ENCODE measurements at places on chromosomes 7 and 10.

GRCh38 chr10:86944471-86944870, 12.9 kb downstream of the MMRN2 start:
- DNase-seq: no peak

- DNase-seq: no peak
Measured at GRCh38 chr7:140196361-140197217, 19.8 kb upstream of the KDM7A start.

GRCh38 chr10:108583877-108584276, 1339.4 kb downstream of the XPNPEP1 start:
- no peak for DNase-seq

DNA sequence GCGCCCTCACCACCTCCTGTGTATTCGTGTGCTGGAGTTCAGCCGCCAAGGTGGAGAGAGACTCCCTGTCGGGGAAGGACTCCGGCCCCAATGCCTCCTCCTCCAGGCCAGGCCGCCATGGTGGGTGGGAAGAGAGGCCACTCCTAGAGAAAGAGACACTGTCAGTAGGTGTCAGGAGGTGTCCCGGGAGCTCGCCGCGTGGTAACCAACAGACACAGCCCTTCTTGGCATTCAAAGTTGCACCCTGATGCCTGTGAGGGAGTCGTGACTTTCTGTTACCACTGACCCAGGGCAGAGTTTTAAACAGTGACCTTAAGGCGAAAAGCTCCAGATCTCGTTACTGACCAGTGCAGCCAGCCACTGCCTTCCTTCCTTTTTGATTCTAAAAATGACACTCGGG, 155.2 kb downstream of the CUX1 start:
- DNase-seq: no peak

DNA sequence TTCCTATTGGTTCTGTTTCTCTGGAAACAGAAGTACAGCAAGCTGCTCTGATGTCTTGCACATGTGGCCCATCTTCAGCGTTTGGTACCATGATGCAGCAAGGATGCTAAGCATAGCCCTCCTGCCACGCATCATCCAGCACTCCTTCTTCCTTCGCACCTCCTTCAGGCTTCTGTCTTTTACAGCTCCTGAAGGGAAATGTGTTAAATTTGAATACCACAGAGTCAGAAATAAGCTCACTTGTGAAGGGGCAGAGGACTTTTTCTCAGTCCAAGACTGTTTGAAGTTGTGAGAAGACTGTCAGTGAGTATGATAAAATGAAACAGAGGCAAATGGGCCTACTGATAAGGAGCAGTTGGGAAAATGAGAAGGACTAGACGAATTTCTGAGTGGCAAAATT, 20.7 kb downstream of the TSPAN13 start:
- no peak for DNase-seq

DNA sequence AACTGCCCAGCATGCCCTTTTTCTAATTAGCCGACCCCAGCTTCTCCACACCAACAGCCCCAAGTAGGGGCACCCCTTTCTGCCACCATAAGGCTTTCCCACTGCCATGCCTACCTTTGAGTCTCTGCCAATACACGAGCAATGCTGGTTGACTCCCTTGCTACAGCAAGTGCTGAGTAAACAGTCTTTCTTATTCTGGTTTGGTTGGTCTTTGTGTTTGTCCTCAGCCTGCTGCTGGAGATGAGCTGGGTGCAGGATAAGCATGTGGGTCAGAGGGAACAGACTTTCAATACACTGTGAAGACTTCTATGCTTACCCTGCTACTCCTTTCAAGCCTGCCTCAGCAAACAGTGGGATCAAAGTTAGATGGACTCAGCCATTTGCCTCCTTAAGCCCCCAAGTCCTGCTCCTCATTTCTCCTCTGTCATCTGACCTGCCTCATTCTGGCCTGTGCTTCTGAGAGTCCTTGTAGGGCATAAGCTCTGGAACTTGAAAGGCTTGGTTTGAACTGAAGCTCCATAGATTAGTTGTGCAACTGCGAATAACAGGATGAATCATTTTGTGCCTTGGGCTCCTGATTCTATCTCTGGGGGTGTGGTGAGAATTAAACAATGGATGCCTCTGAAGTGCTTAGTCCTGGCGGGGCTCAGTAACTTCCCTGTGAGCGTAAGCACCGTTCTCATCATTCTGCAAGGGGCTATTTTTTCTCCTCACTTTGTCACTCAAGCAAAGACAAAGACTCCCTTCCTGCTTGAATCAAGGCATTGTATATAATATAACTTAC, 533.8 kb upstream of the DPP6 start:
- DNase-seq: no peak

DNA sequence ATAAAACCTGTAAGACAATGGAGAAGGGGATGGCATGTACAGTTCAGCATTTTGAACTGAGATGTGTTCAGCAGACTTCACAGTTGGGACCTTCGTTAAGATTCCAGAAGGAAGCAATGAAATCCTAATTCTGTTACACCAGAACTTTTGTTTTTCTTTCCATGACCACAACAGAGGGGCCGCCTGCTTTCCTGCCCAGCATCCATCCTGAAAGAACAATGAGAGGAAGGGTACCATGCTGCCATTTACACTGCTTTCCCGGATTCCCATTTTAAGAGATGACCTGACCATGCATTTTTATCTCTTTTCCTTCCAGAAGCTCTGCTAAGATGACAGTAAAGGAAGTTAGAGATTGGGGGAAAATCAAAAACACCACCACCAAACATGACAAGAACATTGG, 92.7 kb downstream of the PIP4K2A start:
- no peak for DNase-seq

GRCh38 chr7:85186521-85187241, at the start of gene SEMA3D:
Gene SEMA3D (minus strand): TSS chr7:85187056. CDS start chr7:85121891, 65,165 bp downstream.
- DNase-seq: peak; percentile 83

- DNase-seq: no peak
Measured at GRCh38 chr7:9264395-9264794, 831.0 kb downstream of the NXPH1 start.

DNA sequence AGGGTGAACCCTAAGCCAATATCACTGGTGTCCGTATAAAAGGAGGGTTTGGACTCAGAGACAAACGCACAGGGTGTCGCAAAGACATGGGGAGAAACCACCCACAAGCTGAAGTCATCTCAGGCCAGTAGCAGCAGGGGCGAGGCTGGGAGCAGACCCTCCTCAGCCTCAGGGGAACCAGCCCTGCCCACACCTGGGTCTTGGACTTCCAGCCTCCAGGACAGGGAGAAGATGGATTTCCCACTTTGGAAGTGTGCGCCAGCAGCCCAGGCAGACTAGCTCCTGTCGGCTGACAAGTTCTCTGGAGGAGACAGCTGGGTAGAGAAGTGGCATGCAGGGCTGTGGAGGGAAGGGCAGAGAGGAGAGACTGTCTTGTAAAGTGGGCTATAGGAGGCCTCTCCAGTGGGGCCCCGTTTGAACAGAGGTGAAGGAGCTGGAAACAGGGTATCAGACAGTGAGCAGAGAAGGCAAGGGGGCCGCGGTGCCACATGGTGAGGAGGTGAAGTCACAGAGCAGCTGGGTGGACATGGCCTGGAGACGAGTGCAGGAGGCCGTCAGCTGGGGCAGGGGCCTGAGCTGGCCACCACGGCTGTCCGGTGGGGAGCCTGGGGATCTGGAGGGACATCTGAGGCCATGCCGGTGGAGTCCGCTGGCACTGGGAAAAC, 475.6 kb downstream of the PTPRN2 start:
- no peak for DNase-seq

DNA sequence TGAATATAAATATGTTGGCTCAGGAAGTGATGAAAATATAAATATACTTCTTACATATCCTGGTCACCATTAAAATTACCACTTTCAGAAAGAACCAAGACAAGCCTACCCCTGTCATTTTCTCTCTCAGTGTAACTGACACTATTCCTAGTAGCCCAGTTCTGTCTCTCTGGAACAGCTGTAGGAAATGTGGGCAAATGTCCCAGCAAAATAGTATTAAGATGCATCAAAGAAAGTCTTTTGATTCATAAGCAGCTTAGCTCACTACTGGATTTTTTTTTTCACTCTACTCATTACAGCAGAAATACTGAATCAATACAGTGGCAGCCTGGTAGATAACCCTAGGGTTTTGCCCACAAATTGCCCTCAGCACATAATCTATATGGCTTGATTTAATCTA, 290.9 kb downstream of the DNAJB9 start:
- DNase-seq: no peak
